LNCaP clone FGC (cell line): ENCODE measurements at places on chromosomes 12 and 14.

- no peak for DNase-seq
These were observed 17.1 kb upstream of the SLC6A12 start for GRCh38 chr12:230925-231671.

GRCh38 chr12:76219806-76220205 is 128.4 kb downstream of the BBS10 start:
- DNase-seq: no peak

DNA sequence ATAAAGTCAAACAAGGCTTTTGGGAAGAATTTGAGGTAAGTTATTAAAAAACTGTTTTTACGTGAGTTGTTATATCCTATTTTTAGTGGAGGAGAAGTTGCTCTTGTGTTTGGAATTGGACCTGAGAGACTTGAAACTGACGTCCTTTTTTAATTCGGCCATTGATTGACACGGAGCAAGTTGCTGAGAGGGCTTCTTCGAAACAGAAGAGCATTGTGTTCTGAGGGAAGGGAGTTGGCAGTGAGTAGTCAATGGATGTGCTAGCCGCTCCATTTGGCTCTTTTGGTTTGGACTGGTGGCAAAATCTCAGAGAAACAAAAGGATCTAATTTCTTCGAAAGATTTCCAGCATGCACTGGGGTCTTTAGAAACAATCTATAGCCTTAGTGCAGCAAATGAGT is 37.3 kb downstream of the PTPN11 start:
- no peak for DNase-seq

- DNase-seq: no peak
These were observed 5.2 kb downstream of the DPF3 start for GRCh38 chr14:72888636-72889201.

GRCh38 chr14:32306549-32306948 is 22.5 kb upstream of the AKAP6 start:
- DNase-seq: no peak

- no peak for DNase-seq
These were observed 6.2 kb downstream of the TNFAIP2 start for GRCh38 chr14:103129301-103130016.

DNA sequence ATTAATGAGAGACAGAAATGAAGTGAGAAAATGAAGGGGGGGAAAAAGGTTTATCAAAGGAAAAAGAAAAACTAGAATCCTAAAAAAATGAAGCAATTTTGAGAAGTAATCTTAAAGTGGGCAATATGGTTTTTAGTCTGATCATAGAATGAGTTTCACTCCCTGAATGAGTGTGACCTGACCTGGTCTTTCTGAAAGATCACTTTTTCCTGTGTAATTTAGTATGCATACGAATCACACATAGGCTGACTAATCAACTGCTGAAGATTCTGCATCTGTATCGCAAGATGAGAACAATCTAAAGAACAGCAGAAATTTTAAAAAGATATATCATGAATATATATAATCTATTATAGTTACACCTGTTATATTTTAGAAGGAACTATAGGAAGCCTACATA is 11.3 kb downstream of the GNPTAB start:
- no peak for DNase-seq

- no peak for DNase-seq
These were observed 6.8 kb upstream of the KANSL2 start for GRCh38 chr12:48688836-48689235.

GRCh38 chr12:27779416-27779919 is 565 bp upstream of the KLHL42 start:
- DNase-seq: no peak

- DNase-seq: no peak
These were observed 77.6 kb upstream of the TMEM260 start for GRCh38 chr14:56501909-56502530.

DNA sequence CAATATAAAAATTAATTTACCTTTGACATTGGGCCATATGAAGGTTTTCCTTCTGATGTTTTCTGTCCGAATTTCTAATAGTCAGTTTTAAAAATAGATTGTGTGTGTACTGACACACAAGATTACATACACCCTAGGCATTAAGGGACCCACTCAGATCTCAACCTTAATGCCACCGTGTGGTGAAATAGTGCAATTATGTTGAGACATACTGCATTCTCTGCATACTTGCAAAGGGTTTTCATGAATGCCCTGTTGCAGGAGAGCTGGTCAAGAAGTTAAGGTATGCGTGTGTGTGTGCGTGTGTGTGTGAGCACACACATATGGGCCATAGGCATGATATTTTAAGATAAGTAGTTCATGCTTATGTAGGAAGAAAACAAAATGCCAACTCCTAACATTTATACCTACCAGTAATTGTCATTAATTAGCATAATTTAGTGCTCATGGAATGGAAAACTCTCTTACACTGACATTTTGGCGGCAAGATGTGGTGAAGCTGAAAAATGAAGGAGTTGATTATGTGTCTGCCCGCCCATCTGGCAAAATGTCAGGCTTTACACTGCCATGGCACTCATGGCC is 58.8 kb downstream of the PIK3C2G start:
- DNase-seq: no peak

- DNase-seq: no peak
These were observed 277.9 kb upstream of the DCN start for GRCh38 chr12:91460469-91460868.

DNA sequence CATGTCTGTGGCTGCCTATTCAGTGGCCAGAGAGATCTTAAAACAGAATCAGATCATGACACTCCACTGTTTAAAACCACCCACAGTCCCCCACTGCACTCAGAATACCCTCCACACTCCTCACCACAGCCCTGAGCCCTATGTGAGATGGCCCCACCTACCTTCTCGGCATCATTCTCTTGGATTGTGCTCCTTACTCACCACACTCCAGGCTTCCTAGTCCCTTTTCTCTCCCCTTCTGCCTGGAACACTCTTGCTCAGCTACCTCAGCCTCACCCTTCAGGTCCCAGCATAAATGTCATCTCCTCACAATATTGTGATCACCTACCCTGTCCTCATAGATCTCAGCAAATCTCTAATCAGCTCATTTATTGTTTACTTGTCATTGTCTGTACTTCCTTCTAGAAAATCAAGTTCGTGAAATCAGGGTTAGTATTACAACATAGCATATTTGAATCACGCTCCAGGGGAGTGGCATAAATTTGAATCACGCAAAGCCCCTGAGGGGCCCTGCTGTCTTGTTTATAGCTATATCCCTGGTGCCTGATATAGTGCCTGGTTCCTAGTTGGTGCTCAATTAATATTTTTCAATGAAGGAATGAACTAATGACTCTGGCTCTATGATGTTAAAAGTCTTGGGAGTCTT is 42.8 kb downstream of the SLC35F4 start:
- DNase-seq: no peak

DNA sequence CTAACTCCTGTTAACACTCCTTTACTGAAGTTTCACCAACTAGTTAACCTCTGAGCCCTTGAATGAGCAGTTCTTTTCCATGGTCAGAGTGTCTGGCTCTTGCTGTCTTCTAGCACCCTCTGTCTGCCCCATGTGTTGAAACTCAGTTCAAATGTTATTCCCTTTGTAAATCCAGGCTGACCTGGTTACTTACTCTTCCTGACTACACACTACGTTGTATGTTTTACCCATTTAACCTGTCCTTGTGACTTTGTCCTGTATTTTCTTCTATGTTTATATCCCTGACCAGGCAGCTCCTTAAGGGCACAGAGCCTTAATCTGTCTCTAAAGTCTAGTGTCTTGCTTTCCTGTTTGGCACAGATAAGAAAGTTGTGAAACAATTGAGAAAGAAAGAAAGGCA is 389.0 kb upstream of the RPL10L start:
- no peak for DNase-seq

- DNase-seq: peak; percentile 18
These were observed 105.0 kb upstream of the PRB2 start for GRCh38 chr12:11500188-11500860.

GRCh38 chr12:107247650-107248049 is 154.3 kb upstream of the CRY1 start:
- DNase-seq: no peak

GRCh38 chr14:73674986-73675385 is 30.2 kb downstream of the DNAL1 start:
- no peak for DNase-seq

- DNase-seq: no peak
These were observed 72.2 kb downstream of the ST8SIA1 start for GRCh38 chr12:22262309-22262708.

GRCh38 chr12:83388551-83388950 is 701.8 kb downstream of the TMTC2 start:
- no peak for DNase-seq

DNA sequence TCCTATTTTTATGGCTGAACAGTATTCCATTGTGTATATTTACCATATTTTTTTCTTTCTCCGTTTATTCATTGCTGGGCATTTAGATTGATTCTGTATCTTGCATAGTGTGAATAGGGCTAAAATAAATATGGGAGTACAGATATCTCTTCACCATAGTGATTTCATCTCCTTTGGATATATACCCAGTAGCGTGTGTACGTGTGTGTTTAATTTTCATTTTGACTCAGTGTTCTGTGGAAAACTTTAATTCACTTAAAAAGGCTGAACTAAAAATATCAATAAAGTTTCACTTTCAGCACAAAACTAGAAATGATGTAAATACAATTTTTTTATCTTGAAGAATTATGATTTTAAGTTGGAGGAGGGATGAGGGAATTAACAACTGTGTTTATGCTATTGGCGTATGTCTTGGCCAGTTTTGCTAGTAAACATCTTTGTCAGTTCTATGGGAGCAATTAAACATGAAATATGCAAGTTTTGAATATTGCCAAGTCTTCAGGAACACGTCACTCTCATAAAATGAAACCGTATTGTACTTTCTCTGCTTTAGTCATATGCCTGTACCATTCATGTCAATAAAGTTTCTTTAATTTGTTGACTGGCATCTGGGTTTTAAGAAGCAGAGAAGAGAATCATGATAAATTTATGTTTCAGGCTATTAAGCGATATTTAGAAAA is 99.8 kb downstream of the PTGER2 start:
- peak; percentile 82 for DNase-seq

DNA sequence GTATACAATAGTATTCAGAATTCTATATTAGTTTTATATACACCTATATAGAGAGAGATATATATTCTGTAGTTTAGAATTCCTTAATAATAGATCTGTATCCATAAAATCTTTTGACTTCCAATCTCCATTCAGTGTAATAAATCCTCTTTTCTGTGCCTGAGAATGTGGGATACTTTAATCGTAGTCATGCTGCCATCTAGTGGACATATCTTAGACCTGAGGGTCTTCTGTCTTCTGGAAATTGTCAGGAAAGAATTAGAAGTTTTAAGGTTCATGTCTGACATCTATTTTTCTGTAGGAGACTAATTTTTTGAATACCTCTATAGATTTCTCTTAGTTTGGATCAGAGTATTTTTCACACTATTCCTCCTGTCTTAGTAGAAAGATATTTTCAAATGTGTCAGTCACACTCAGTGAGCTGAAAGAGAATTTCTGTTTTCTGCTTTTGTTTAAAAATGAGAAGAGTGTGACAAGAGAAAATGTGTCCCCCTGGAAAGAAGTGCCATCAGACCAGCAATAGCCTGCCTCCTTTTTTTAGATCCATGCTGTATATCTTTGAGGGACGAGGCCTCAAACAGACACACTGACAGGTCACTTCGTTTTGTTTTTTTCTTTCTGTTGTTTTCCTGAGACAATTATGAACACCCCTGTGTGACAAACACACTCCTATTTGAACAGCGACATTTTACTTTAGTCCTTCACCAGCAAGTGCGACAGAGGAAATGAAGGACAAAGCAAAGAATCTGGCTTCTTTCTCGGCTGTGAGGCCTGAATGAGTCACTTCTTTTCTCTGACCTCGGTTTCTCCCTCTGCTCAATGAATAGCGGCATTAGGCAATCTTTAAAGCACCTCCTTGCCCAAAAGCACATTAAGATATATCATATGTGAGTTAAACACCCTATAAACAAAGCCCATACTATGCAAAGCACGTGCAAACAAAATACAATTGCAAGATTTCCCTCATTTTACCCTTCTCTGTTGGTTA is 96.3 kb downstream of the GALC start:
- peak; percentile 8 for DNase-seq

DNA sequence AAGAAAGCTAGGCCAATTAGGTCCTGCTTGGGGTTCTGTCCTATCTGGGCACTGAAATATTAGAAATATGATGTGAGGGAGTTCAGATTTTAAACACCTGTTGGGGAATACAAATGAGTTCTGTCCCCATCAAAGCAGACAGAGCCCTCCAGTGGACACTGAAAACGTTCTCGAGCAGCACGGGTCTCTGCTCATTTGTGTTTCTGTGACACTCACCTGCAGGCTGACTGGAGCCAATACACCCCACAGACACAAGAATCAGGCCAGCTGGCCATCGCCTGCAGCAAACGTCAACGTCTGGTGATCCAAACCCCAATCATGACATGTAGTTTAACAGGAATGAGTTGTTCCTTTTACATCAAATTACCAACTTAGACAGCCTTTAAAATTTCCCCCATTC is 493.4 kb upstream of the TMEM132C start:
- no peak for DNase-seq

DNA sequence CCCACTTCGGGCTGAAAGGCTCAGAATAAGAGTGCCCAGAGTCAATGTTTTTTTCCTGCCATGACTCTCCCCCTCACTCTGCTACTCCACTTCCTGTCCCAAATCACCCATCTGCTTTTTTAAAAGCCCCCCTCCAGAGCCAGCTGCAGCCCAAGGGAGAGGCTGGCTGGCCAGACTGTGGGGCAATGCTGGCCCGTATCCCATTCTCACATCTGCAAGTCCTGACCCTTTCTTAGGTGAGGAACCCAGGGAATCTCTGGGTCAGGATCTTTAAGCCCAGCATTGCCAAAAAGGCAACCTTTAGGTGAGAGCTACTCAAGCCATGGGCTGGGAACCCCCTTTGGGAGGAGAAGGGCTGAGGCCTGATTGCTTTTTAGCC is 1.7 kb upstream of the ITGA5 start:
- no peak for DNase-seq

DNA sequence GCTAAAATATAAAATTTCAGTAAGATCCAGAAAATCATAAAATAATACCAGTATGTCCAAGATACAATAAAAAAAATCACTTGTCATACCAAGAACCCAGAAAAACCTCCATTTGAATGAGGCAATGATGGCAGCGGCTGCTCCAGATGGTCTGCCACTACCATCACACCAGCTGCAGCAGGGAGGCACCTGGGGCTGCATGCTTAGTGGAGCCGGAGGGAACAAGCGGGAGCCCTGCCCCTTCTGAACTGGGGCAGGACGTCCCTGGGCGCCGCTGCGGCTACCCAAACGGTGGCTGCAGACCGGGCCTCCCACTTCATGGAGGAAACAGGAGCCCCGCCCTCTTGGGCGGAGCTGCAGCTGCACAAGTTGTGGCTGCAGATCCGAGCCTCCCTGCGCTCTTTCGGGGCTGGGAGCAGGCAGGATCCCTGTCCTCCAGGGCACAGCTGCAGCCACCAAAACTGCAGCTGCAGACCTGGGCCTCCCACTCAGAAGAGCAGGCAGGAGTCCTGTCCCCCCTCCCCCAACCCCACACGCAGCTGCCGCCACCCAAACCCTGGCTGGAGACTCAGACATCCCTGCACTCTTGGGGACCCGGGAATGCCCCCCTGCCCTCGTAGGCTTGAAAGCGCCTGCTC is 36.1 kb upstream of the OR5AU1 start:
- DNase-seq: no peak
